ENCODE measurements at places on chromosomes 7 and 10.

DNA sequence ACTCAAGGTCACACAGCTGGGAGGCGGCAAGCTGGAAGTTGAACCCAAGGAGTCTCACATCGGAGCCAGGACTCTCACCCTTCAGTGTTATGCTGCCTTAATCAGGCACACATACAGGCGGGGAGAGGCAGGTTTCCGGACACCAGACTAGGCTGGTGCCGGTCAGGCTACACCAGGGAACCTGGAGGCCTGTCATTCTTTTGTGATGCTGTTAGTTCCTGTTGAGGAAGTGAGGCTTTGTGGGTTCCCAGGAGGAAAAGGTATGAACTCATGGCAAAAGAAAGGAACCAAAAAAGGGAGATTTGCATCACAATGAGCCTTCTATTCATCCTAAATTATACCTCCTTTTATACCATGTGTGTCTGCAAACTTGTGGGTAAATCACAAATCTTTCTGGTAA, 103.8 kb downstream of the TCF7L2 start:
- DNase-seq = no peak

DNA sequence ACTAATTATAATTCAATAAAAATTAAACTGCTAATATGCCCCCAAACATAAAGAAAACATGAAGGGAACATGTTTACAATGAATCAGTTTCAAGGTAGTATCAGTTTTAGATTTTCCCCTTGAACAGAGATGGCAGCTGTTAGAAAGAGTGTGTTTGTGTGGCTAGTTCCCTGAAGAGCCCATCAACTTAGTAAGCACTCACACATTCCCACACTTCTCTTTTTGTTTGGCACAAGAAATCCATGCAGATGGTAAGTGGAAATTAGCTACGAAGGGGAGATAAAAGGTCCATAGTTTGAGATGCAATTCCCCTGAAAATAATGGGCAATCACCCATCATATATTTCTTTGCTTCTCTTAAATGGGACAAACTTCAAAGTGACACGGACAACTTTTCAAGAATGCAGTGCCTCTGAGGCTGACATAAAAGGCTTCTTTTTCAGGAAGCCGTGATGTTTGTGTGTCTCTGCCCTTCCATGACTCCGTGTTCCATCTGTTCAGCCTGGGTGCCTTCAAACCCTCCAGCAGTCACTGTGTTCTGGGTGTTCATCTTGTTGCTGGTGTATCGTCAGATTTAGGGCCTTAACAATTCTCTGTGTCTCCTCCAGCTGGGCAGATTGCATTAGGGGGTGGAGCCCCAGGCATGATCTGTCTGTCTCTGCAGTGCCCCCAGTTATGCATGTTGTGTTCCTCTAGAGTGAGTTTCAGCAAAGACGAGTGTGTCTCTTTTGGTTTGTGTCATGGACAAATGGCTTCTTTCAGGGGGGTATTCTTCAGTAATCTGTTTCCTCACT, 259.5 kb upstream of the NPY start:
- DNase-seq = no peak

DNA sequence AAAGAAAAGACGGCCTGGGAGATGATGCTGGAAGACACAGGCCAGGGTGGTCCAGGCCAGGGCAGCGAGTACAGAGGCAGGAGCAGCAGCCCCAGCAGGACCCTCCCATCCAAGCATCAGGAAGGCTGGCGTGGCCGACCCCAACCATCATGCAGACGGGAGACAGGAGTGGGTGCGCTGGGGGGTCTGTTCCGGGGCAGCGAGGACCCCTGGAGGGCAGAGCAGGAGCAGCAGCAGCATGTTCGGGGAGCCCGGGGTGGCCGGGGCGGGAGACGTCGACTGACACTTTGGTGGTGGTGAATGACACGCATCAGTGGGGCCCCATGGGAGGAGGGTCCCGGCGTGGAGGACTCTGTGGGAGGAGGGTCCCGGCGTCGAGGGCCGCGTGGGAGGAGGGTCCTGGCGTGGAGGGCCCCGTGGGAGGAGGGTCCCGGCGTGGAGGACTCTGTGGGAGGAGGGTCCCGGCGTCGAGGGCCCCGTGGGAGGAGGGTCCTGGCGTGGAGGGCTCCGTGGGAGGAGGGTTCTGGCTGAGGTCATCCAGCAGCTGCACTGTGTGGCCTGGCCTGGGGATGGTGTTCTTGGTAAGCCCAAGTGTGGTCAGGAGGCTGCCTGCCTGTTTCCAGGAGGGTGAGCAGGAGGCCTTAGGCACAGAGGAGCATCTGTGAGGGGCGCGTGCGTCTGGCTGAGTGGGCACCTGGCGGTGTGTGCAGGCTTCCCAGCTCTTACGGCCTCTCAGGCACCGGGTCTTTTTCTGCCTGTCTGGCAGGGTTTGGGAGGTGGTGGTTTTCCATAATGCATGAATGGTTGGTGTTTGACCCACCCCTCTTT, 38.9 kb downstream of the FAM20C start:
- DNase-seq = no peak

GRCh38 chr10:88006261-88006660, 142.8 kb downstream of the PTEN start:
- no peak for DNase-seq

GRCh38 chr7:108299251-108299973, 156.8 kb downstream of the NRCAM start:
- no peak for DNase-seq

- DNase-seq = no peak
Measured at GRCh38 chr10:44393834-44394547, 9.1 kb upstream of the CXCL12 start.

GRCh38 chr10:97063983-97064837, 121.5 kb downstream of the SLIT1 start:
- no peak for DNase-seq

GRCh38 chr7:158572000-158572828, 15.4 kb downstream of the PTPRN2 start:
- DNase-seq = no peak

GRCh38 chr7:78379148-78379547, 580.6 kb downstream of the PHTF2 start:
- no peak for DNase-seq

DNA sequence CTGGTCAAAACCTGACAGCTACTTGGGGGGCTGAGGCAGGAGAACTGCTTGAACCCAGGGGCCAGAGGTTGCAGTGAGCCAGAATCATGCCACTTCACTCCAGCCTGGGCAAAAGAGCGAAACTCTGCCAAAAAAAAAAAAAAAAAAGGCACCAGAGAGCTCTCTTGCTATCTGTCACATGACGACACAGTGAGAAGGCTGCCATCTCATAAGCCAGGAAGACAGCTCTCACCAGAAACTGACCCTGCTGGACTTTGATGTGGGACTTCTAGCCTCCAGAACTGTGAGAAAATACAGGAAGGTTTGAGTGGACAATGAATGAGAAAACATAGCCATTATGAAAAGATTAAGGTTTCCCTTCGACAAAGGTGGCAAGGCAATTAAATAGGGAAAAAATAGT, 51.1 kb upstream of the KCNIP2 start:
- DNase-seq = no peak

GRCh38 chr7:122600630-122601029, 98.3 kb downstream of the RNF133 start:
- DNase-seq = no peak

- DNase-seq = peak; percentile 71
Measured at GRCh38 chr7:388023-388960, 98.3 kb downstream of the FOXL3 start.

- no peak for DNase-seq
Measured at GRCh38 chr10:71486484-71487114, 89.9 kb downstream of the CDH23 start.

DNA sequence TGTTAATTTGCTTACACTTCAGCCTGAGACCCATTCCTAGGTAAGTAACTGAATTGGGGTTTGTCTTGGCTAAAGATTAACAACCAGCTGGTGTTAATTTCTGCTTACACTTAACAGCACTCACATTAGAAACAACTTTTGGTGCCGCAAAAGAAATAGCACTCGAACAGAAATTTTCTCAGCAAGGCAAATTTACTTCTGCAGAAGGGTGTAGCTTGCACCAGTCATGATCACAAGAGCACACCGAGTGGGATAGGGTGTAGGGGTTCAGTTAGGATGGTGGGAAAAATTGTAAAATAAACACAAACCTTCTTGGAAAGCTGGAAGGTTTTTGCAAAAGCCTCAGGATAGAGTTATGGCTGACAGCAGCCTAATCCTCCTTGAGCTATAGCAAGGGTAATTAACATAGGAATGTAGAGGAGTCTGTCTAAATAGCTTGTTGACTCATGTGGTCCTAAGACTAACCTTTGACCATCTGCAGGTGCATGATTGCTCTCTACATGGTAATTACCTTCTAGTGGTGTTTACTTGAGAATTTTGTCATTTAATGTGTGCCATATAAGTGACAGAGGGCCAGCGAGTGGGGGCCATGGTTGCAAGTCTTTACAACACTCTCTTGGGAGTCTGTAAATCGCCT, 67.8 kb upstream of the CDK13 start:
- no peak for DNase-seq

GRCh38 chr7:106421181-106421762, 136.5 kb upstream of the NAMPT start:
- peak; percentile 89 for DNase-seq

DNA sequence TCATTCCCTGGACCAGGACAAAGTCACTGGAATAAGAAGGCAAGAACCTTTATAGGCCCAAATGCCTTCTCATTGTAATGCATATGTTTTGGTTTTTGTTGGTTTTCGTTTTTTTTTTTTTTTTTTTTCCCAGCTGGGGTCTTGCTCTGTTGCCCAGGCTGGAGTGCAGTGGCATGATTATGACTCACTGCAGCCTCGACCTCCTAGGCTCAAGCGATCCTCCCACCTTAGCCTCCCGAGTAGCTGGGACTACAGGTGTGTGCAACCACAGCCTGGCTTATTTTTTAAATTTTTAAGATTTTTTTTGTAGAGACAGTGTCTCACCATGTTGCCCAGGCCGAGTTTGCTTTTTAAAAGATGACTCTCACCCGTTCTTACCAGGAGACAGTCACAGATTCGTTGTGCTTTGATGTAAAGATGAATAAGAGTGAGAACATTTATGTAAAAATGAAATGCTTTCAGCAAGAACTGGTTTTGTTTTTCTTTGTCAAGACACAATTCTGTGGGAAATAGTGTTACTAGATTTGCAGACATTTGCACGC, 7.6 kb downstream of the IQCE start:
- no peak for DNase-seq

DNA sequence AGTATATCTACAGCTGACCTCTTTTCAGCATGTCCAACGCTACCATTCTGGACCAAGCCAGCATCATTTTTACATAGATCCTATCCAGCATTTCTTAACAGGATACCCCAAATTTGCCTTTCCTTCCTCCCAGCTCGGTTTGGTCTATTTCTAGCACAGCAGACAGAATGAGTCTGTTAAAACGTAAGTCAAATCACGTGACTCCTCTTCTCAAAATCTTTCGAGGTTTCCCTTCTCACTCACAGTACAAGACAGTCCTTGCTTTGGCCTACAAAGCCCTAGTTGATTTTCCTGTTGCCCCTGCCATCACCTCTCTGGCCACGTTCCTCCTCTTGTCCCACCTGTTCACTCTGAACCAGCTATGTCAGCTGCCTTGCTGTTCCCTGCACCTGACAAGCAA, 711.7 kb downstream of the SORCS3 start:
- DNase-seq = no peak
